ENCODE measurements at places on chromosomes 1 and 21. TPM values are rescaled to one million over a fixed set of nuclear protein-coding genes. Genes with fewer than 3 reads are reported as not detected.

The OR2L8 gene
- 0.69 TPM for total RNA-seq

The BRDT gene
- not detected for total RNA-seq

The CD101 gene
- 2.1 TPM for total RNA-seq

The ZNF684 gene
- 4.4 TPM for total RNA-seq

The MSH4 gene
- 0.87 TPM for total RNA-seq

The IVL gene
- not detected for total RNA-seq

The CRYAA gene
- total RNA-seq, result not detected

The IRF6 gene
- 0.50 TPM for total RNA-seq

The PALMD gene
- total RNA-seq, result not detected

The FABP3 gene
- total RNA-seq, result not detected

The PPFIA4 gene
- total RNA-seq, result 1.4 TPM

The SLC26A9 gene
- not detected for total RNA-seq

The FCGR3A gene
- 2.1 TPM for total RNA-seq

The NBPF4 gene
- total RNA-seq, result not detected

The OR2M3 gene
- total RNA-seq, result not detected

The PDZK1 gene
- not detected for total RNA-seq

The GPR37L1 gene
- total RNA-seq, result not detected

The FLG2 gene
- total RNA-seq, result not detected

The MROH9 gene
- total RNA-seq, result not detected

The CRNN gene
- total RNA-seq, result not detected

The ZBTB37 gene
- 24.3 TPM for total RNA-seq

The HSPA6 gene
- total RNA-seq, result 2.4 TPM

The CFAP45 gene
- 0.67 TPM for total RNA-seq

The TAGLN2 gene
- 207 TPM for total RNA-seq

The ETV3L gene
- not detected for total RNA-seq

The LGALS8 gene
- 193 TPM for total RNA-seq

The OR2T5 gene
- not detected for total RNA-seq

The KLHDC9 gene
- total RNA-seq, result 0.52 TPM

Measured in CD4-positive, alpha-beta memory T cell (primary cell).